ENCODE measurements at places on chromosomes 3 and 15.
A peak's percentile ranks its signal among the peaks of the same experiment; 100 is the strongest.

DNA sequence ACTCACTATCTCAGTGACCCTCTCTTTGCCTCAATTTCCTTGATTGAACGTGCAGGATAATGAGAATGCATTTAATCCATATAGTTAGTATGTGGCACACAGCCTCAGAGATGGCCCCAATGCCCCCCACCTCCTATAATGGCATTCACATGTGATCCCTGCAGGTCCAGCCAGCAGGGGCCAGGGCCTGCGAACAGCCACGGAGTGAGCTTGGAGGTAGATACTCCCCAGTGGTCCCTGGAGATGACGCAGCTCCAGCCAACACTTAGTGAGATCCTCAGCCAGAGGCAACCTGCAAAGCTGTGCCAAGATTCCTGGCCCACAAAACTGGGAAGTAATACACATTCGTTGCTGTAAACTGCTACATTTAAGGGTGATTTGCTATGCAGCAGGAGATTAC is 184.9 kb upstream of the NSMCE3 start:
- no peak for DNase-seq

GRCh38 chr3:188507244-188507720 is 353.3 kb downstream of the LPP start:
- peak; percentile 95 for DNase-seq

DNA sequence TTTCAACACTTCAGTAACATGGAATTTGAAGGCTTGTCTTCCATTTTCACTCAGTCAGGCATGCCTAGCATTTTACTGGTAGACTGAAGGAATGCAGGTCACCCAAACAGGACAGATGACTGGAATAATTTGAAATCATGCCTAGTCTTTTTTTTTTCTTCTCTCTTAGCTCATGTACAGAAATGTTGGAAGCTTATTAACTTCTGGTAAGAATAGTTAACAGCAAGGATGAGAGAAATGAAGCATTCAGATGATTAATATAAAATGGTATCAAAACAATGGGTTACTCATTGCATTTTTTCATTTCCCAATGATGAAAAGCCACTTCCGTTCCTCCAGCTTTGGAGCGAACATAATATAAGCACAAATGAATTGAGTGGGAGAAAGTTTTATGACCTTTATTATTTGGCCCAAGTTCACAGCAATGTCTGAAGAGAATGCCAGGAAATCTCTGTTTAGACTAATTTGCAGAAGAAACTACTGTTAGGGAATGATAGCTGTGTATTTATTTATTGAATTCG is 431.6 kb upstream of the RASGRP1 start:
- DNase-seq: peak; percentile 86

DNA sequence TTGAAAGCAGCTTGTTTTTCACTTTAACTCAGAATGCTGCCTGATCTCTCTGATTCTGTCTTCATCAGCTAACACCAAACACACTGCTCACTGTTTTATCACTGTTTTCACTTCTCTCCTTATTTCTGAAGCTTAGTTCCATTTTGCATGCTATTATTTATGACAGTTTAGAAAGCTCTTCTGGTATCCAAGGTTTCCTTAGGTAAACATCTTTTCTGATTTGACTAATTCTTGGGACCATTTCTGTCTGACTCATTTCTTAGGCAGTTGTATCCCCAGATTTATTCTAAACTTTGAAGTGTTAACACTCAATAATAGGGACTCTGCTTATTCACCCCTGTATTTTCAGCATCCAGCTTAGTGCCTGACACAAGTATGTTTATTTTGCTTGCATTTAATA is 167.7 kb downstream of the BCHE start:
- peak; percentile 12 for DNase-seq

DNA sequence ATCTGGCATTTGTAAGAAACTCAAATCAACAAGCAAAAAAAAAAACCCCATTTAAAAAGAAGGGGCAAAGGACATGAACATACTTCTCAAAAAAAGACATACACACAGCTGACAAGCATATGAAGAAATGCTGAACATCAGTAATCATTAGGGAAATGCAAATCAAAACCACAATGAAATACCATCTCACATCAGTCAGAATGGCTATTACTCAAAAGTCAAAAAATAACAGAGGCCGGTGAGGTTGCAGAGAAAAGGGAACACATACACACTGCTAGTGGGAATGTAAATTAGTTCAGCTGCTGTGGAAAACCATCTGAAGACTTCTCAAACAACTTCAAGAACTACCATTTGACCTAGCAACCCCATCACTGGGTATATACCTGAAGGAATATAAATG is 199.4 kb upstream of the THBS1 start:
- DNase-seq: no peak

GRCh38 chr3:133930341-133930933 is 34.8 kb upstream of the RAB6B start:
- peak; percentile 75 for DNase-seq

DNA sequence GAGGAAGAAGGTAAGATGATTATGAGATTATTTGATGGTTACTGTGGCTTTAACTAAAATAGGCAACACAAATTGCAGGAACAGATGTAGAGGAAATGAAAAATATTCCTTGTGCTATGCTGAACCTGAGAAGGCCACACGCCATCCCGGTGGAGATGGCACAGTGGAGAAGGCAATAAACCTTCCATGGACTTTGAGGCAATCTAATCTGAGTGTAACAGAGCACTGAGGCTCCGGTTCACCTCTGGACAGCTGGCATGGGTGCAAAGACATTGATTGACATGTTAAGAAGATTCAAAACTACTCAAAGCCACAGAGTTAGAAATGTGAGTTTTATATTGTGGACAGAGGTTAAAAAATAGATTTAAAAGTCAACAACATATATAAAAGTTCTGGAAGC is 535.7 kb downstream of the AGBL1 start:
- DNase-seq: no peak

GRCh38 chr15:65981837-65982626 is 112.7 kb downstream of the RAB11A start:
- no peak for DNase-seq

DNA sequence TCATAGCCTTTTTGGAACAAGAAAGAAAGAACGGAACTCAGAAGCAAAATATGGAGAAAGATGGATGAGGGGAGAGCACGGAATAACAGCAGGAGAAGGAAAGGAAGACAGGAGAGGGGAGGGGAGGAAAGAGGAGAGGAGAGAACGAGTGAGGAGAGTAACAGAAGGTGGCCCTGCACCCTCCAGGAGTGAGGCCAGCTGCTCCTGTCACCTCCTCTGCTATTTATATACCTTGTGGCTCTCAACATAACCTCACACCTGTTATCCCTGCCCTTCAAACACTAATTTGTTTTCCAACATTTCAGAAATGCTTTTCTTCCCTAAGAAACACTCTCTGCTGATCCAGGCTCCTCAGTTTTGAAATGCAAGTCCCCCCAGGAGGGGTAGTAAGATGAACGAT is 53.4 kb upstream of the ATP2B2 start:
- DNase-seq: no peak
